ENCODE measurements at places on chromosomes 5 and 9.

DNA sequence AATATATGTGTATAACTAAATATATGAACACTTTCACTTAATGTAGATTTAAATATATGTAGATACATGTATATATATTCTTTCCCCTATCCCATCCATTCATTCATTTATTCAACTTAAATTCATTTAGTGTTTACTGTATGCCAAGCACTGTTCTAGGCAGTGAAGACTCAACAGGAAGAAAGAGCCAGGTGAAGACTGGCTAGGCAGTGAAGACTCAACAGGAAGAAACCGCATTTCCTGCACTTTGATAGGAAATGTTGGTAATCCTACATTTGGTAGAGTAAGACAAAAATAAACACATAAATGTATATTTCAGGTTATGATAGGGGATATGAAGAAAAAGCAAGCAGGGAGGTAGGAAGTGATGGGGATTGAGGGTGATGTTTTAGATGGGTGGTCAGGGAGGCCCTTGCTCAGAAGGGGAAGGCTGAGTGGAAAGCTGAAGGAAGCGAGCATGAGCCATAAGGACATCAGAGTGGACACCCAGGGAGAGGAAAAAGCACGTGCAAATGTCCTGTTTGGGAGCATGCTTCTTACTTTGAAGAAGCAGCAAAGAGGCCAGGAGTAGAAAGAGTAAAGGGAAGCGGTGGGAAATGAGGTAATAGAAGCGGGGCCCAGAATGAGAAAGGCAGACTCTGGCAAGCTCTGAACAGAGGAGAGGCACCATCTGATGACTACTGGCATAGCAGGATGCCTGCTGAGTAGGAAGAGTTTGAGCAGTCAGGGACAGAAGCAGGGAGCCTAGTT is 227.8 kb upstream of the MAP3K1 start:
- no peak for DNase-seq

- DNase-seq: no peak
Observed at GRCh38 chr9:121662359-121662758, 10.9 kb downstream of the DAB2IP start.

- DNase-seq: no peak
Observed at GRCh38 chr9:89626741-89627265, 22.0 kb downstream of the GADD45G start.

- DNase-seq: no peak
Observed at GRCh38 chr9:134923466-134923865, 5.8 kb upstream of the FCN1 start.

DNA sequence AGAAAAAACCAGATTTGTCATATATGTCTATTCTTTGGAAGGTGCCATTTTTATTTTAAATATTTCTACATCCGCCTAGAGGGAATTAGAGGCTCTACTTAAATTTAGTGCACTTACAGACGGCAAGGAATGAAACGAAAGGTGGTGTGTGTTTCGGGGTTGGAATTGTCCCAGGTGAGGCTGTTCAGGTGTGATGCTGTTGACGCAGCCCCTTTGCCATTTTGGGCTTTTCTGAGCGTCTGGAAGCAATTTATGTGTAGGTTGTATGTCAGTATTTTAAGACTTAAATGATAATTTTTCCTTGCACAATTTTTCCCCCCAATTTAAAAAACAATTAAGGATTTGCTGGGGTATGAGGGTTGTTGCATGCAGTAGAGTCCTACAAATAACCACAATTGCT is 2.0 kb downstream of the TENT4A start:
- no peak for DNase-seq

DNA sequence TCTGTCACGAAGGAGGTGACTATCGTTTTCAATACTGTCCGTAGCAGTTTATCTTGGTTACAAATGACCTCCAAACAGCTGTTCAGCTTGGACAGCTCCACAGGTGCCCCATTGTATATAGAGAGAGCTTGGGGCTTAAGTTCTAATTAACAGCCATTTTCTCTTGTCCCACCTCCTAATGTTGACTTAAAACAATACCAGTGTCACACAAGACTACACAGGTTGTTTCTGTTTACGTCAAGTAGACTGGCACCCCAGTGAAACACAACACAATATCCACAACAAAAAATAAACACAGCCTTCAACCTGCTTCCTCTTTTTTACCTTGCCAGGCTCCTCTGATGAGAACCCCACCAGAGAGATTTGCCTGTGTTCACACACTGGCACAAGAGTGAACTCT is 39.8 kb upstream of the TLE1 start:
- no peak for DNase-seq

DNA sequence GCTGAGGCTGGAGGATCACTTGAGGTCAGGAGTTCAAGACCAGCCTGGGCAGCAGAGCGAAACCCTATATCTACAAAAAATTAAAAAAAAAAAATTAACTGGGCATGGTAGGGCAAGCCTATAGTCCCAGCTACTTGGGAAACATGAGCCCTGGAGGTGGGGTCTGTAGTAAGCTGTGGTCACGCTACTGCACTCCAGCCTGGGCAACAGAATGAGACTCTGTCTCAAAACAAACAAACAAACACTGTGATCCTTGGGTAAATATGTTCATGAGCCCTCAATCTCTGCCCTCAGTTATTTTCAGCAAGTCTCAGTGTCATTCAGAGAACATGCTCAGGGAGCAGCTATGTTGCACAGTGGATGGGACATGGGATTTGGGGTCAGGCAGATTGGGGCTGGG is 76.2 kb downstream of the PTTG1 start:
- no peak for DNase-seq

DNA sequence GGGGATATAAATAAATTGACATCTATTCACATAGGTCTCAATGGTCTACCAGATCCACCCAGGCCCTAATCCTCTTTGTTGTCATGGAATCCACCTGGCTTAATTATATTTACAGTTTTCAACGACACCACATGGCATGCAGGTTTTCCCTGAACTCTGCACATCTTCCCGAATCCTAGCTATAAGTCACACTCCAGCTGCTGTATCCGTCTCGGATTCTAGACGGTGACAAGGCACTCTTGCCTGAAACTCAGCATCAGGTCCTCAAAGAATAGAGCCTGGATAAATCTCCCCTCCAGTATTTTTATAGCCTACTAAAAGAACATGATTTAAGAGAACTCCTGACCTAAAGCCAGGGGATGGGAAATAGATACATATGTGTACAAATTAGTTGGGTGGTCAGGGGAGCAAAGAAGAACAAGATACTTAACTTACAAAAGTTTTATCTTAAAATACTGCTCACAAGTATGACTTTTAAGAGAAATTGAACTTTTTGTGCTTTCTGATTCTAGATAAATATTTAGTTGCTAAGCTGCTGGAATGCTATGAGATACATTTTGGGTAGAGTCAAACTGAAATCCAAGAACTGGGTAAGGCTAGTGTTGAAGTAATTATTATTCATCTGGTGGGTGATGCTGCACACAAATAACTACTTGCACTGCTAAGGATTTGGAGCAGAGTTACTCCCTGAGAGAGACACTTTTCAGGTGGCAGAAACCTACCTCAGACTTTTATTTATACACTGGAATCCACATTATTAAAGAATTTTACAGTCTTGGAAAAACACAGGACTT is 187.3 kb downstream of the EFNA5 start:
- no peak for DNase-seq

DNA sequence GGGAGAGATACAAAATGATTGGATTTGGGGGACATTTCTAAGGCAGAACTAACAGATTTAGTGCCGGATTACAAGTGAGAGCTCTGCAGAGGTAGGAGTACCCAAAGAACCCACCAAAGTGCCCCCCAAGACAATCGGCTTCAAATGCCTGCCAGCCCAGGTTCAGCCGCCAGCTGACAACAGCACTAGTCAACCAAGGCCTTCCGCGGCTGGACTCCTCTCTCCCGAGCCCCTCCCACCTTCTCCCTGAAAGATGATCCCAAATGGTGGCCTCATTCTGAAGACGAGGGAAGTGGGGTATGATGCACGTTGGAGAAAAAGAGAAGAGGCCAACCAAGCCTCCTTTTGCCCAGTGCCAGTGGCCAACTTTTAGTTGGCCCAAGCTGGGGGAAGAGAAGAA is 210.4 kb upstream of the SLC30A5 start:
- DNase-seq: no peak

DNA sequence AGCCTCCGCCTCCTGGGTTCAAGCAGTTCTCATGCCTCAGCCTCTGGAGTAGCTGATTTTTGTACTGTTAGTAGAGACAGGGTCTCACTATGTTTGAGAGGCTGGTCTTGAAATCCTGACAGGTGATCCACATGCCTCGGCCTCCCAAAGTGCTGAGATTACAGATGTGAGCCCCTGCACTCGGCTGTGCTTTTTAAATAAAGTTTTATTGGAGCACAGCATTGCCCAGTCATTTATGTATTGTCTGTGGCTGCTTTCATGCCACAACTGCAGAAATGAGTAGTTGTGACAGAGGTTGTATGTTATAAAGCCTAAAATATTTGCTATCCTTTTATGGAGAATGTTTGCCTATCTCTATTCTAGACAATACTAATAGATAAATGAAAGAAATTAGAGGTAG is 169.2 kb downstream of the AOPEP start:
- no peak for DNase-seq

DNA sequence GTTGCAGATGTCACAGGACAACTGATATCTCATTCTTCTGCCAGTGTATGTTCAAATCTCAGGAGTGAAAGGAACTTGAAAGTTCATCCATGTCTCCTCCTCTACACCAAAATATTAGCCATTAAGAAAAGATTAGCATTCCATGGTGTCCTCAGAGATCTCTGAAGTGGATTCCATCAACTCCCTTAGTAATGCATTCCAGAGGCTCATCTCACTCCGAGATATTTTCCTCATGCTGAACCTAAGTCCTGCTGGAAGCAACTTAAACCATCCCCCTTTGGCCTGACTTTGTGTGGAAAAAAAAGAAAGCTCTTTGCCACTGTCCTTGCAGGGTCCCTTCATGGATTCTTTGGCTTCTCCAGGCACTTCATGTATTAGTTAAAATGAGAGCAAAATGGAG is 155.7 kb upstream of the ZNF462 start:
- DNase-seq: no peak

- DNase-seq: no peak
Observed at GRCh38 chr9:99253772-99254431, 31.8 kb downstream of the SEC61B start.

DNA sequence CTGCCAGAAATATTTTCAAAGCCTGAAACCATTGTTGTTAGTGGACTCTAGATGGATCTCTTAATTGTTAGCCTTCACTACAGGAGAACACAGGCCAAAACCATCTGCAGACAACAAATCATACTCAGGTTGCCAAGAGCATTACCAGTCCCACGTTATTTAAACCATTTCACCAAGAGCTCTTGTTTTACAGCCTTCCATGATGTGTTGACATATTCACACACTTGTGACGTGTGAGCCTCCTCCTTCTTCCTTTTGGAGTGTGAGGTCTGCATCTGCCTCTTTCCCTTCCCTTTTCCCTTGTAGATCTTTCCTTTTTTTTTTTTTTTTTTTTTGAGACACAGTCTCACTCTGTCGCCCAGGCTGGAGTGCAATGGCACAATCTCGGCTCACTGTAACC is 279.0 kb downstream of the AUH start:
- no peak for DNase-seq

GRCh38 chr5:112417931-112418658 is 982 bp downstream of the EPB41L4A start:
- DNase-seq: no peak

GRCh38 chr9:127567730-127568617 is 44.1 kb upstream of the STXBP1 start:
- DNase-seq: no peak

GRCh38 chr5:179118756-179119414 is 58.7 kb downstream of the ZNF354C start:
- no peak for DNase-seq

GRCh38 chr5:129820-130219 is 37.9 kb downstream of the PLEKHG4B start:
- no peak for DNase-seq

GRCh38 chr5:81398741-81399140 is 4.8 kb upstream of the ACOT12 start:
- DNase-seq: no peak

DNA sequence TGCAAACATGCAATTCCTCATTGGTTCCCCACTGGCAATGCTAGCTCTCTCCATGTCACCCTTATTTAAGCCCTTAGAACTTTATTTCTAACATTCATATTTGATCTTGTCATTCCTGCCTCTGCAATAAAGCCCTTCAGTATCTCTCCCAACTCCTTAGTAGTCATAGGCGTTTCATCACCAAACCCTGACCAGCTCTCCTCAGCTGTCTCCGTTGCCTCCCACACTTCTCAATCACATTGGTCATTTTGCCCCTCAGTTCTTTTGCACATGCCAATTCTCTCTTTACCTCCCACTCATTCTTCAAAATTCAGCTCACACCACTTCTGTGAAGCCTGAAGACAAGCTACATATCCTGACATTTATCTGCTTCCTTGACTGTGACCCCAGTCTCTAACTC is 2.8 kb upstream of the RUSC2 start:
- no peak for DNase-seq

DNA sequence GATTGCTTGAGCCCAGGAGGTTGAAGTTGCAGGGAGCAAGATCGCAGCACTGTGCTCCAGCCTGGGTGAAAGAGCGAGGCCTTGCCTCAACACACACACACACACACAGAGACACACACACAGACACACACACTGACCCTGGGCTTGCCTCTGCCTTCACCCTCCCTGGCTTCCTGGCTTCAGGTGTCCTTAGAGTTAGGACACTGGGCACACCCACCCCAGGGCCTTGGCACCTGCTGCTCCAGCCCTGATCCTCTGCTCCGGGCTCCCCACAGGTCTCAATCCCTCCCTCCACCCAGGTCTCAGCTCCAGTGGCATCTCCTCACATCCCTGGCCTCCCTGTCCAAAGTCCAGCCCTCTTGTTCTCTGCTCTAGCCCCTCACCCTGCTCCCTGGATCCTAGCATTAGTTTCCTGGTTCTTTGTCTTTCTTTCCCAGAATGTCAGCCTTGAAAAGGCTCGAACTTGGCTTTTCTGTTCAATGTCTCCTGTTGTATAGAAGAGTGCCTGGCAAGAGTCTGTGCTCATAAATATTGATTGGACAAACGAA is 212.9 kb downstream of the C9orf50 start:
- DNase-seq: no peak

- no peak for DNase-seq
Observed at GRCh38 chr5:132840896-132841295, 10.4 kb upstream of the SHROOM1 start.

GRCh38 chr9:98404237-98404636 is 148.8 kb upstream of the TBC1D2 start:
- no peak for DNase-seq

- no peak for DNase-seq
Observed at GRCh38 chr9:79054500-79054899, 517.3 kb upstream of the TLE4 start.

GRCh38 chr5:173217626-173218397 is 17.2 kb downstream of the NKX2-5 start:
- DNase-seq: no peak

GRCh38 chr5:39411061-39411460 is 13.7 kb downstream of the DAB2 start:
- no peak for DNase-seq

DNA sequence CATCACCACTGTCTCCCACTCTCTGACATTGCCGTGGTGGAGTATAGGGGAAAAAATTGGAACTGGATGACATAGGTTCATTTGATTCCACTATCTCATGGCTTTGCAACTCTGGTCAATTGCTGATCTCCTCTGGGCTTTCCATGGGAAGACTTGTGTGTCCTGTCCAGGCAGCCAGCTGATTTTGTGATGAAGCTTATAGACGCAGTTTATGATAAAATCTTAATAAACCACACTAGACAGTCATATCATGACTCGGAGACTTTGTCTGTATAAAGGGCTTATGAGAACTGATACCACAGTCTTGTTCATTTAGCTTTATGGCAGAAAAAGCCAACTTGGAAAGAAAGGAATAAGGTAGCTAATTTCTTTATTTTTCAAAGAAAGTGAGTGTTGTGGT is 296.5 kb downstream of the MAST4 start:
- DNase-seq: no peak

Measured in SIG-M5 (cell line).